ENCODE measurements at places on chromosomes 2 and 18.

DNA sequence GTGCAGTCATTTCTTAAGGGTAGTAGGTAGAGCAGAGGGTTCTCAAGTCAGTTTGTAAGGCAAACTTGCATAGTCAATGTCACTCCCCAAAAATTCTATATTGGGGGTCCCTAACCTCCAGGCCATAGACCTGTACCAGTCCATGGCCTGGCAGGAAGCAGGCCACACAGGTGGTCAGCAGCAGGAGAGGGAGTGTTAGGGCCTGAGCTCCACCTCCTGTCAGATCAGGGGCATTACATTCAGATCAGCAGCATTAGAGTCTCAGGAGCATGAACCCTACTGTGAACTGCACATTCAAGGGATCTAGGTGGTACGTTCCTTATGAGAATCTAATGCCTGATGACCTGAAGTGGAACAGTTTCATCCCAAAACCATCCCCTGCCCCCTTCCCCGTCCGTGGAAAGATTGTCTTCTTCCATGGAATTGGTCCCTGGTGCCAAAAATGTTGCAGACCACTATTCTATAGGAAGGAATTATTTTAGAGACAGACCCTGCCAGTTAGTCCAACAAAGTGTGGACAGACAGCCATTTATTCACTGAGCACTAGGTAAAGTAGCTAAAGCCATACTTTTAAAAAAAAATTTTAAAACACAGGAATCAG lies 6.7 kb downstream of the COA5 start:
- H3K4me3 ChIP-seq: no peak overlapping the region
- peaks cover 12% of the 10 kb centered on the region for H3K4me1 ChIP-seq
- H3K27ac ChIP-seq: no peak overlapping the region
- DNase-seq: no peak
- peaks cover 36% of the 10 kb centered on the region for H3K36me3 ChIP-seq

GRCh38 chr2:40435426-40436092 lies 16.3 kb downstream of the SLC8A1 start:
- H3K4me3 ChIP-seq: no peak overlapping the region
- no peaks in the 10 kb centered on the region for H3K36me3 ChIP-seq
- no peaks in the 10 kb centered on the region for H3K27me3 ChIP-seq
- DNase-seq: no peak

DNA sequence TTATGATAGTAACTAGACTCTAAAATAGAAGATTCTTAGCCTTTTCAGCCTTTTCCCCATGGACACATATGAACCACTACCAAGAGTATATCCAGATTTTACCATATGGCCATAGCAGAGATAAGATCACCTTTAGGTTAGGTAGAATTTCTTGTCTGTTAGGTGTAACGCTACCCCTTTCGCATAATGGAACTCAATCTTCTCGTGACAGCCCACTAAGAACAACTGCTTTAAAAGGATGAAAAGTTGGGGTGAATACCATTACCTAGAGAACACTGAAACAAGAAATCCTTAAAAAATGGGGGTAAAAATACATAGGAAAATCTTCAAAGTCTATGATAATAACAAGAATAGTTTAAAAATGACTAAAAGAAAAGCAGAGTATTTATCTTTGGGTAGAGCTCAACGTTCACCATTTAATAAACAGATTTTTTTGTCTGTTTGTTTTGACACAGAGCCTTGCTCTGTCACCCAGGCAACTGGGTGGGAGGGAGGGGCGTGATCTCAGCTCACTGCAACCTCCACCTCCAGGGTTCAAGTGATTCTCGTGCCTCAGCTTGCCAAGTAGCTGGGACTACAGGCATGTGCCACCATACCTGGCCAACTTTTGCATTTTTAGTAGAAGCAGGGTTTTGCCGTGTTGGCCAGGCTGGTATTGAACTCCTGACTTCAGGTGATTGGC lies 67.2 kb downstream of the VIL1 start:
- H3K4me1 ChIP-seq: no peaks in the 10 kb centered on the region
- H3K27me3 ChIP-seq: no peaks in the 10 kb centered on the region
- H3K27ac ChIP-seq: no peak overlapping the region

DNA sequence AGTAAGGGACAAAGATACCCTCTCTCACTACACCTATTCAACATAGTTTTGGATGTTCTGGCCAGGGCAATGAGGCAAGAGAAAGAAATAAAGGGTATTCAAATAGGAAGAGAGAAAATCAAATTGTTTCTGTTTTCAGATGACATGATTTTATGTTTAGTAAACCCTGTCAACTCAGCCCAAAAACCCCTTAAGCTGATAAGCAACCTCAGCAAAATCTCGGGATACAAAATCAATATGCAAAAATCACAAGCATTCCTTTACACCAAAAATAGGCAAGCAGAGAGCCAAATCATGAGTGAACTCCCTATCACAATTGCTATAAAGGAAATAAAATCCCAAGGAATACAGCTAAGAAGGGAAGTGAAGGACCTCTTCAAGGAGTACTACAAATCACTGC lies 1130.7 kb upstream of the PIK3C3 start:
- no peaks in the 10 kb centered on the region for H3K4me1 ChIP-seq
- no peak overlapping the region for H3K27ac ChIP-seq
- no peaks in the 10 kb centered on the region for H3K36me3 ChIP-seq
- DNase-seq: no peak

DNA sequence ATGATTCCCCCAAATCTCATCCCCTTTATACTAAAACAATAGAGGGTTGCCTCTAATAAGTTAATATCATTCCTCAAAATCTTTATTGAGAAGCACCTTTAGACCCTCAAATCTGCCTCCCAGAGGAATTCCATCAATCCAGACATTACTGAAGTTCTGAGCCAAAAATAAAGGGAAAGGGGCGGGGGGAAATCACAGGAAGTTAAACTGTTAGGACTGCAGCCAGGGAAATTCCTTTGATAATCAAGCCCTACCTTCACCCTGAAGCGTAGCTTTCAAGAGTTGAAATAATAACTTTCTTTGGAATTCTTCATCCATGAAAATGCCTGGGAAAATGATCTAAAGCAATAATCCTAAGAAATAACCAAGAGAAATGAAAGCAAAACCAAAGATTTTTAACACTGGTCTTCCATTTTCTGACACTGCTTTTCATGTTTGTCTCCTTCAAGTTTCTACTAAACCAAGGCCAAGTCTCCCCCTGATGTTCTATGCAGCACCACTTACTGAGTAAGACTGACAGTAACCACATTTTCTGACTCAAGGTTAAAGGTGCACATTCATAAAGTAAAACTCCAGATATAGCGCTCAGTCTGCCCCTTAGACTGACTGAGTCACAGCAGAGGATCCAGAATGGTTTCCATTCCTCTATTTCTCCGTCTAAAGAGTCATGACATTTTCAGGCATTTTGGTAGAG lies 78.2 kb downstream of the TCF4 start:
- H3K27me3 ChIP-seq: no peaks in the 10 kb centered on the region
- no peaks in the 10 kb centered on the region for H3K36me3 ChIP-seq
- no peaks in the 10 kb centered on the region for H3K4me1 ChIP-seq
- H3K4me3 ChIP-seq: no peak overlapping the region

DNA sequence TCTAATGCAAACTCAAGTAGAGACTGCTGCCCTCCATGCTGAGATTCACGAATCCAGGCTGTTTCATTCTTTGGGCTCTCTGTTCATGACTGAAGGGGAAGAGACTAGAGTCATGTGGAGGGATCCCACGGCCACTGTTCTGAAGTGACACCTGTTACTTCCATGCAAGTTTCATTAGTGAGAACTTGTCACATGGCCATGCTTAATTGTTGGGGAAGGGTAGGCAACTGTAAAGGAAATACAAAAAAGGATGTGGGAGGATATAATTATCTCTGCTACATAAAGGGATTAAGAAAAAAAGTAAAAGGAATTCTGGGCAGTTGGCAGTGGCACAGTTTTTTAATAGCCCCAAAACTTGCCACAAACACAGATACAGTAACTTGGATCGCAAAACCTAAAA lies 28.0 kb upstream of the PSME4 start:
- H3K27ac ChIP-seq: no peak overlapping the region
- DNase-seq: no peak
- no peaks in the 10 kb centered on the region for H3K27me3 ChIP-seq
- no peaks in the 10 kb centered on the region for H3K4me1 ChIP-seq
- no peaks in the 10 kb centered on the region for H3K36me3 ChIP-seq
- no peak overlapping the region for H3K4me3 ChIP-seq

DNA sequence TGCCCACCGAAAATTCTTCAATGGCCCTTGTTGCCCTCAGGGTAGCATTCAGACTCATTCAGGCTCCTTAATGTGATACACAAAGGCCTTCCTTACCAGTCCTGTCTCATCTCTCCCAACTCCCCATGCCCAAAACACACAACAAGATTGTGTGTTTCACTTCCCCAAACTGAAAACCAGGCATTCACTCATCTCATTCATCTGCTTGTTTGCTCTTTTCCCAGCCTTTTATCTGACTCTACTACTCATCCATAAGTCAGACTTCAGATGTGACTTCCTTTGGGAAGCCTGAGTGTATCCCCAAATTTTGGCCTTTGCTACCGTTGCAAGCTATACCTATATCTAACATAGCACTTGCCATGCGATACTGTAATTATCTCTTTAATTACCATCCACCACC lies 9.7 kb upstream of the SLC39A10 start:
- no peak for DNase-seq
- no peak overlapping the region for H3K27ac ChIP-seq
- no peaks in the 10 kb centered on the region for H3K27me3 ChIP-seq
- peaks cover 3% of the 10 kb centered on the region for H3K4me1 ChIP-seq

- DNase-seq: no peak
- no peaks in the 10 kb centered on the region for H3K36me3 ChIP-seq
- no peaks in the 10 kb centered on the region for H3K4me1 ChIP-seq
Observed at GRCh38 chr2:223494942-223495341, 107.2 kb downstream of the SCG2 start.

GRCh38 chr18:48949606-48950535 lies 894 bp downstream of the SMAD7 start:
- H3K4me3 ChIP-seq: peak overlapping the region; percentile 88
- peaks cover 44% of the 10 kb centered on the region for H3K4me1 ChIP-seq
- no peaks in the 10 kb centered on the region for H3K36me3 ChIP-seq
- H3K27me3 ChIP-seq: no peaks in the 10 kb centered on the region
- no peak for DNase-seq

GRCh38 chr2:221517146-221517695 lies 54.9 kb downstream of the EPHA4 start:
- no peak for DNase-seq
- H3K4me3 ChIP-seq: no peak overlapping the region
- H3K4me1 ChIP-seq: no peaks in the 10 kb centered on the region
- no peaks in the 10 kb centered on the region for H3K36me3 ChIP-seq
- H3K27me3 ChIP-seq: no peaks in the 10 kb centered on the region
- H3K27ac ChIP-seq: no peak overlapping the region

DNA sequence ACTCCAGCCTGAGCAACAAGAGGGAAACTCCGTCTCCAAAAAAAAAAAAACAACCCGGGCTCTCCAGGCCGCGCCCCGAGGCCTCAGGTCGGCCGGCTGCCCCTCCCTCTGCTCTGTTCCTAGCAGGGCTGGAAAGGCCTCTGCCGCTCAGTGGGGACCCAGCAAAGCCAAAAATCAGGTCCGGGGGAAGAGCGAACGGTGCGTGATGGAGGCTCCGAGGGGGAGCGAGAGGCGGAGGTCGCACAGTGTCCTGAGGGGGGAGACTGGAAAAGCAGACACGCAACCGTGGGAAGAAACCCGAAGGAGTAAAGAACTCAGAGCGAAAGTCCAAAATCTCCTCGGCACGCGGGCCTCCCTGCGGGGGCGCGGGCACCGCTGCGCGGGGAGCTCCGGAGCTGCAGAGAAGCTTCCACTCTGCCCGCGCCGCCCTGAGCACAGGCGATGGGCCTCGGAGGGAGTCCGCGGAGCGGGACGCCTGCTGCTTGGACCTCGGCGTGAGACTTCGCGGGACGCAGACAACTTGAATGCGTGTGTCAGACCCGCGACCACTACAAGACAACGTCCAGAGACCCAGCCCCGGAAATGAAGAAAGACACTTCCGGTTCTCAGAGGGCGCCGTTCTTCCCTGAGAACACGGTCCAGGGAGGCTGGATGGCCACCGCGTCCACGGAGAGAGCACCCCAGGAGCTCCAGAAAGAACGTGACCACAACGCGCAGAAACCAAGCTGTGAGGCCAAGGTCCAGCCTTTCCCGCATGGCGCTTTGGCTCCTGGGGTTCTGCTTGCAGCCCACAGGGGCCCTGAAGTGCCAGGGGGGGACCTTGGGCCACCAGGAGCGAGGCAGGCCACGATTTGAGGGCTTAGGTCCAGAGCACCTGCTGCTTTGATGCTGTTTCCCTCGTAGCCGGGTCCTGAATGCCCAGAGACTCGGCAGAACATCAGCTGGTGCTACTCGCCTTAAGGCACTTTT lies 219.8 kb downstream of the DPP10 start:
- H3K27ac ChIP-seq: no peak overlapping the region
- H3K4me1 ChIP-seq: peaks cover 6% of the 10 kb centered on the region
- no peak for DNase-seq
- H3K27me3 ChIP-seq: no peaks in the 10 kb centered on the region
- H3K4me3 ChIP-seq: peak overlapping the region; percentile 73
- H3K36me3 ChIP-seq: no peaks in the 10 kb centered on the region

GRCh38 chr2:151422917-151423439 lies 13.3 kb downstream of the RIF1 start:
- no peak for DNase-seq
- peaks cover 32% of the 10 kb centered on the region for H3K36me3 ChIP-seq
- H3K4me1 ChIP-seq: no peaks in the 10 kb centered on the region
- H3K4me3 ChIP-seq: no peak overlapping the region

DNA sequence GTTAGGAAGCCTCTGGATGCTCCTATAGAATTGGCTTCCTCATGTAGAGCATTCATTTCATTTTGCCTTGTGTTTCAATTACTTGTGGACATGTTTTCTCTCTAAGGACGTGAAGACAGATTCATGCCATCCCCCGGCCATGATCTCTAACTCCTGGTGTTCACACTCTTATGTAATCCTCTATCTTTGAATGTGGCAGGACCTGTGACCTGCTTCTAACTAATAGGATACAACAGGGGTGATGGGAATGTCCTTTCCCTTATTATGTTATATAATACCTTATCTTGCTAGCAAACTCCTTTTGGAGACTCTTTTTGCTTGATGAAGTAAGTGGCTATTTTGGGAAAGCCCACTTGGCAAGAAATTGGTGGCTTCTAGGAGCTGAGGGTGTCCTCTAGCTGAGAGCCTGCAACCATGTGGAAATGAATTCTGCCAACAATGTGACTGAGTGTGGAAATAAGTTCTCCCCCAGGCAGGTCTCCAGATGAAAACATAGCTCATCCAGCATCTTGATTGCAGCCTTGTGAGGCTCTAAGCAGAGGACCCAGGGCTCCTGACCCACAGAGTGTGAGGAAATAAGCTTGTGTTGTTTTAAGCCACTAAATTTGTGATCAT lies 13.8 kb downstream of the DPYSL5 start:
- no peak for DNase-seq
- H3K4me3 ChIP-seq: no peak overlapping the region
- H3K4me1 ChIP-seq: no peaks in the 10 kb centered on the region
- H3K36me3 ChIP-seq: no peaks in the 10 kb centered on the region
- H3K27me3 ChIP-seq: no peaks in the 10 kb centered on the region

GRCh38 chr2:190947141-190947540 lies 66.5 kb downstream of the GLS start:
- no peaks in the 10 kb centered on the region for H3K4me1 ChIP-seq
- H3K36me3 ChIP-seq: no peaks in the 10 kb centered on the region
- H3K27me3 ChIP-seq: no peaks in the 10 kb centered on the region
- no peak overlapping the region for H3K27ac ChIP-seq
- H3K4me3 ChIP-seq: no peak overlapping the region

GRCh38 chr2:173972636-173973035 lies 7.5 kb upstream of the SP3 start:
- DNase-seq: no peak
- no peaks in the 10 kb centered on the region for H3K27me3 ChIP-seq
- H3K27ac ChIP-seq: no peak overlapping the region
- H3K4me1 ChIP-seq: no peaks in the 10 kb centered on the region

Measured in liver (tissue), 10 donors.